Left ventricle myocardium inferior (tissue), 1 donor: ENCODE measurements at places on chromosomes 2 and 18.

DNA sequence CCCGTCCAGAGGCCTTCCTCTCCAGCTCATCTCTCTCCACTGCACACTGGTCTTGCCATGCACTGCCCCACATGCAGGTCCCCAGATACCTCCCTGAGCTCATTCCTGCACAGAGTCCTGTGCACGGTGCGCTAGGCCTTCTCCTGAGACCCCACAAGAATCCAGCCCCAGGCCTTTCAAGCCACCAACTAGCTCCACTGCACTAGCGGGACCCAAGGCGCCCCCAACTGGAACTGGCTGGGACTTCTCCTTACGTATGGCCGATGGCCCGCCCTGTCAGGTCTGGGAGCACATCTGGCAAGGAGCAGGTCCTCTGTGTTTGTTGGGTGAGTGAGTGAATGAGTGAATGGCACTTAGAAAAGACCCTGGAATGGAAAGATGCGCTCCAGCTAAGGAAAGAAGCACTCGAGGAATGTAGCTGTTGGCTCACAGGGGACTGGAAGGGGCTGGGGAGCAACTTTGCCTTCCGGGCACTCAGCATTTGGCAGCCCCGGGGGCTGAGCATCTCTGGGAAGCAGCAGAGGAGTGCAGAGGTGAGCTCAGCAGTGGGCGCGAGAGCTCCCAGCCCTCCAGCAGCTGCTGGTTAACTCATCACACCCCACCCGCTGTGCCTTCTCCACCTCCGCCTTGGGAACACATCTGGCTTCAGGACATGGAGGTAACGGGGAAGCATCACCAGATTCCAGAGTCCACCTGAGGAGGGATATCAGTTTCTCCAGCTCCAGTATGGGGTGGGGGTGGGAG lies 223.1 kb downstream of the GLI2 start:
- DNase-seq: no peak

GRCh38 chr2:11581124-11581796 lies 47.4 kb downstream of the GREB1 start:
- no peak for DNase-seq

- DNase-seq: peak; percentile 19
Observed at GRCh38 chr2:66575625-66576310, 140.8 kb downstream of the MEIS1 start.

DNA sequence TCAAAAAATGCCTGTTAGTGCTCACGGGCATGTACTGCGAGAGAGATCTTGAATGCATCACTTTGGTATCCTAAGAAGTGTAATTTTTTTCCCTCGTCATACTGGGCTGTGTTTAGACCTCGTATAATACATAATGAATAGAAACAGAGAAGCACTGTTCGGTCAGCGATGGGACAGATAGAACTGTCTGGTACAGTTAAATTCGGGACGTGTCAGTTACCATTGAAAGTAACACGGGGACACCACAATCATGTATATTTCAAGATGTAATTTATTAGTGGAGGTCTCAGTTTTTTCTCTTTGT lies 1.8 kb downstream of the PKP4 start:
- no peak for DNase-seq

DNA sequence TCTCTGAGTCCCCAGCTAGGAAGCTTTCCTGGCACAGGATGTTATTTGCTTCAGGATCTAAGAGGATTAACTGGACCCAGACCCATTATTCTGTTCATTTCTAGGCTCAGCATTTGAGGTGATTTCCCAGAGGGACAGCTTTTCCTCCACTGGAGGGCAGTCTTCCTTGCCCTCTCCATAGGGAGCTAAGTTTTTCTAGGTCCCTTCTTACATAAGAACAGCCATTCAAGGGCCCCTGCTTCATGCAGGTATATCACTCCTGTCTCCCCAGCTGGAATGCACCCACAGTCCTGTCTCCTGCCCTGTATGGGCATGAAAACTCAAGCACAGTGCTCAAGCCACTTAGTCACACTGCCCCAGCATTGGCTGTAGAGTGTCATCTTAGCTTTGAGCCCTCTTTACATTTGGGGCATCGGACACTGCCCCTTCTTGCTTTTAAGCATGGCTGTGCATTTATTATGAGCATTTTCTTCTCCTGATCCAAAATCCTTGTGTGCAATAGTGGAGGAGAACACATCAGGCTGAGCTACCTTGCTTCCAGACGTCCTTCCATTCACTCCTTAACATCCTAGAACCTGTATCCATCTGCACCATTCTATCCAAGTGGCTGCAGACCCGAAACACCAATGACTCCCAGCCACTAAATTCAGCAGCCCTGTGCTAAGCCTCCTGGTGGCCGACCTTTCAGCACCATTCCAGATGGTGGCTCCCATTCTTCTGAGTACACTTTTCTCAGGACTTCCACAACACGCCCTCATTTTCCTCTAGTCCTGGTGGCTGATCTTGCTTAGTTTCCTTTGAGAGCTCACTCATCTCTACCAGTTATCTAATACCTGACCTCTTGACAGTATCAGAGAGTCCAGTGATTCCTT lies 80.0 kb downstream of the COPS8 start:
- no peak for DNase-seq

DNA sequence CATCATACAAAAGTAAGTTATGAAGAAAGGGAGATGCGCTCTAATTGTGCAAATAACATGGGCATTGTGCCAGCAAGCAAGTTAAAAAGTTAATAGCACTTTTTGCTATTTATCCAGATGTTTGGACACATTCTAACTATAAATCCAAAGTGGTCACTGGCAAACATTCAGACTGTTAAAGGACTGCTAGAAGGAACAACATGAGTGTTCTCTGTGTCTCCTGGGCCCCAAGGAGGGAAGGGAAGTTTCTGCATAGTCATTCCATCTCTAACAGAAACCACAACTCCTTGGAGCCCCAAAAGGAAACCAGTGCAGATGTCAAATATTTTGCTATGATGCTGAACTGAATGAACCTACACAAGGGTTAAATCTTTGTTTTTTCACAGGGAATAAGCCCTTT lies 213.3 kb upstream of the HNRNPA3 start:
- no peak for DNase-seq

GRCh38 chr18:31586616-31587015 lies 5.1 kb upstream of the TTR start:
- DNase-seq: no peak

GRCh38 chr2:52821631-52822030 lies 946.0 kb upstream of the CHAC2 start:
- no peak for DNase-seq

- no peak for DNase-seq
Observed at GRCh38 chr2:3127710-3128109, 249.9 kb downstream of the EIPR1 start.

DNA sequence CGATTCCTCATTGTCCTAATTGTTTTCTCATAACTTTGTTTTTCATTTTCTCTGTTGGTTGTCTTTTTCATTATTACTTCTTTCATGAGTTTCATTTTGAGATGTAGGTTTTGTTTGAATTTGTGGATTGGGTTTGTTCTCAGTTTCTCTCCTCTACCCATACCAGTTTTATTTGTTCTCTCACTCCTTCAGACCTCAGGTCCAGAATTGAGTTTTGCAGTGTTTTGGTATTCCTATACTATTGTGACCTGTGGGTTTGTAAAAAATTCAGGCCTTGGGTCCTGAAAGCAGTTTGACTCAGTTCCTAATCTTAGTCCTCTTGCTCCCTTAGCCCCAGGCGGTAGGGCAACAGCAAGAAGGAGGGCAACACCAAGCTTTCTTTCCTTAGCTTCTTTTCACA lies 28.3 kb upstream of the UBE2E3 start:
- no peak for DNase-seq

- DNase-seq: no peak
Observed at GRCh38 chr2:222707689-222708273, 36.3 kb downstream of the MOGAT1 start.

DNA sequence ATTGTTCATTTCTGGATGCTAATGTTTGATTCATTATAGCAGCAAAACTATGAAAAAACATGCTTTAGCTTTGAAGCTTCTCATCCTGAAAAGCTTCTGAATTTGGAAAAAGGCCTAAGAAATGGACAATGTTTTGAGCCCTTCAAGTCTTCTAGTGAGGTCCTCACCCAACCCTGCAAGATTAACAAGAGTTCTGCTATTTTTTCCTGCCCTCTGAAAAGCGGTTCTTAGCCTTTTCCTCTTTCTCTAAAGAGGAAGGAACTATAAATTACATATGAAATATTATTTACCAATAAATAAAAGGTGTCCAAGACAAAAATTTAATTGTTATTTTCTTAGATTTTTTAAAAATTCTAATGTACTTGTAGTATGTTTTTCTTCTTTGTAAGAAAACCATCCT lies 19.9 kb upstream of the CDH19 start:
- DNase-seq: no peak

GRCh38 chr2:211429256-211429920 lies 873.0 kb downstream of the CPS1 start:
- DNase-seq: no peak
